ENCODE measurements at places on chromosomes 1 and 21. TPM values are rescaled to one million over a fixed set of nuclear protein-coding genes. Genes with fewer than 3 reads are reported as not detected.

OR4F29 gene
- total RNA-seq: not detected

DNA sequence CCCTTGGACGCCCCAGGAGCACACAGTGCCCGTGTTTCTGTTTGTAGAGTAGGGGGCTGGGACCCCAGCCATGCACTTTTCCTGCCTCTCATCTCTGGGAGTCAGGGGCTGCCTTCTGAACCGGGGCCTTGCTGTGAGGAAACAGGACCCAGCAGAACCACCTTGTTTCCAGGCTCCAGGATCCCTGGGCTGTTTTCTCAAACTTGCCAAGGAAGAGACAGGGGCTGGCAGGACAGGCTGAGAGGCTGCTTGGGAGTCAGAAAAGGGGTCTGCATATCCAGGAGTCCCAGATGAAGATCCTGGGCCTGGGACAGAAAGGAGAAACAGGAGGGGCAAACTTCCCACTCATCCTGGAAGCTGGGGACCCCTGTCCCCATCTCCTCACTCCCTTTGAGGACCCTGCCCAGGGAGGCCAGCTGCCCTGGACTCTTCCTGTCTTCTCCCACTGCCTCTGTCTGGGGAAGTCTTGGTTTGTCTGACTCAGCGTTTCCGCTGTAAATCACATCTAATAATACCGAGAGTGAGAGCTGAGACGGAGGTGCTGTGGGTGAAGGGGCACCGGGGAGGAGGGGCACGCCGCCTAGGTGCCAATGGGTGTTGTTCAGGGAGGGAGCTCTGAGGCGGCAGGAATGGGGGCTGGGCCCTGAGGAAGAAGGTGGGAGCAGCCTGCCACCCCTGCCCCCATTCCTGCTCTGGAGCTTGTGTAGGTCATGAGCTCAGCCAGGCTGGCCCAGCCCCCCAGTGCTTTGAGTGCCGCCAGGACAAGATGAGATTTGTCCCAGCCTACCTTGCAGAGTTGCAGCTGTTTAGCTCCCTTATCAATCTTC is 16.7 kb downstream of the POU3F1 start:
- DNase-seq: no peak

DYNLT5 gene
- not detected for total RNA-seq

- DNase-seq: no peak
Measured at GRCh38 chr1:55970526-55971110, 608.7 kb downstream of the PLPP3 start.

DNA sequence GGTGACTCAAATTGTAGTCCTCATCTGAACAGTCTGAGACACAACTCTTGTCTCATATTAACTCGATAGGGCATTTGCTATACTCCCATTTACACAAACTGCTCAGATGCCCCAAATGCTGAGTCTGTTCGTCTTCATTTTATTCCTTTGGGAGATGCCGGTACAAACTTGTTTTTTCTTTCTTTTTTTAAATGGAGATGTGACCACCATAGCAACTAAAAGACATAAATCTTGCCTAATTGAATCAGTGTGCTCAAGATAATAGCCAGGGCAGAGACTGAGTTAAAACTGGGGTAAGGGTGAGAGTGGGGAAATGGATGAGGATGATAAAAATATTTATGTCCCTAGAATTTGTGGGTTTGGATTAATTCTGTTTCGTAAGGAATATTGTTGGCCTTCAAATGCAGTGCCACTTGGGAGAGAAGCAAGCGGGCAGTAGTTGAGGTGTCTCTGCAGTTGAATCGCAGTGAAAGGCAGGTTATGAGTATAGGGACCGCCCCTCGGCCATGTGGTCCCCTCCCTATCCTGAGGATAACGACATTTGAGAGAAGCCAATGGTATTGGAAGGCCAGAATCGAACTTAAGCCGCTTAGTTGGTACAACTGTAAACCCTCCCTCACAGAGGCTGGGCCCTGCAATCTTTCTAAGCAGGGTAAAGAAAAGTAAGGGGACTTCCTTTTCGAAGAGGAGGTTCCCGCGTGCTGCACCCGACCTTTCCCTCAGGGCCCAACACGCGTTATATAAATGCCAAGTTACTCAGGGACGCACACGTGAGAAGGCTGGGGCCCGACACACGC is 859 bp upstream of the LRRC8B start:
- DNase-seq: no peak

DNA sequence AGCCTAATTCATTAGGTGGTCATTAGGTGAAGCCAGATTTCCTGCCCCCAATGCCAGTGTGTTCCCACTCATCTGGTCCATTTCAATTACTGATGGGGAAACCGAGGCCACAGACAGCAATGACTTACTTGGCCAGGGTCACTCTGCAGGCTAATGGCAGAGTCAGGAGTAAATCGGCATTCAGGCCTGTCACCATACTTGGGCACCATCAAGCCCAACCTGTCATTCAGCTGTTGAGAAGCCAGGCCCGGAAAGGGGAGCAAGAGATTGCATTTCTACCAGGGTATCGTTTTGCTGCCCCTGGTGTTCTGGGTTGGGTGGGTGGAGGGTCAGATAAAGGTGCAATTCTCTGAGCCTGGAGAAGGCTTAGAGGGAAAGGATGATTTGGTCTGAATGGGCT is 8.0 kb upstream of the TMEM61 start:
- DNase-seq: no peak

PFKL gene
- 299 TPM for total RNA-seq

- DNase-seq: peak; percentile 80
Measured at GRCh38 chr1:207752456-207752998, 673 bp downstream of the CD46 start.

- no peak for DNase-seq
Measured at GRCh38 chr1:62870148-62870547, 86.2 kb downstream of the ATG4C start.

DISP1 gene
- 4.7 TPM for total RNA-seq

GRCh38 chr1:39082010-39082799 is 56.1 kb downstream of the NDUFS5 start:
- DNase-seq: no peak

DNA sequence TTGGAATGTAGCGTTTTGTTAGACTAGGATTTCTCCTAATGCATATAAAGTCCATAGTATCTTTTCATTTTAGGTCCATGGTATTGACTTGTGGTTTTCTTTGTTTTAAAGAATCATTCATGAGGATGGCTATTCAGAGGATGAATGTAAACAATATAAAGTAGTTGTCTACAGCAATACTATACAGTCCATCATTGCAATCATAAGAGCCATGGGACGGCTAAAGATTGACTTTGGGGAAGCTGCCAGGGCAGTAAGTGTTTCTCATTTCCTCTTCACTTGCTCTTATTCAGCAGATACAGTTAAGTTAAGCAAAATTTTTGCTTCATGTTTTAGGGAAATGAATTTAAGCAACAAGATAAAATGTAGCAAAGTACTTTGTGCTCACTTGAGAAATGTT is 25.4 kb downstream of the GNAI3 start:
- no peak for DNase-seq

DNA sequence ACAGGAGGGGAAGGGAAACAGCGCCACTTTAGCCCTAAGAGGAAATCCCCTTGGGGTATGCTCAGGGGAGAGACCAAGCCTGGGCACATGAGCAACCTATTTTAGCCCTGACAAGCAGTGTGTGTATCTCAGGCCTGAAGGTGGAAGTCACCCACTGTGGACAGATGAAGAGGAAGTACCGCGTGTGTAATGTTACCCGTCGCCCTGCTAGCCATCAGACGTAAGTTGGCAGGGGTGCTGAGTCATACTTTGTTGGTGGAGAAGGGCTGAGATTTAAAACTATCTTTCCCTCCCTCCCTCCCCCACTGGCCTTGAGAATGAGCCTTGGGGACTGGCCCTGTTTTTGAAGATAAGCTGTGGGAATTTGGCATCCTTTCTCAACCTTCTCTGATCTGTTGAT is 11.2 kb downstream of the AGO1 start:
- DNase-seq: no peak

DNA sequence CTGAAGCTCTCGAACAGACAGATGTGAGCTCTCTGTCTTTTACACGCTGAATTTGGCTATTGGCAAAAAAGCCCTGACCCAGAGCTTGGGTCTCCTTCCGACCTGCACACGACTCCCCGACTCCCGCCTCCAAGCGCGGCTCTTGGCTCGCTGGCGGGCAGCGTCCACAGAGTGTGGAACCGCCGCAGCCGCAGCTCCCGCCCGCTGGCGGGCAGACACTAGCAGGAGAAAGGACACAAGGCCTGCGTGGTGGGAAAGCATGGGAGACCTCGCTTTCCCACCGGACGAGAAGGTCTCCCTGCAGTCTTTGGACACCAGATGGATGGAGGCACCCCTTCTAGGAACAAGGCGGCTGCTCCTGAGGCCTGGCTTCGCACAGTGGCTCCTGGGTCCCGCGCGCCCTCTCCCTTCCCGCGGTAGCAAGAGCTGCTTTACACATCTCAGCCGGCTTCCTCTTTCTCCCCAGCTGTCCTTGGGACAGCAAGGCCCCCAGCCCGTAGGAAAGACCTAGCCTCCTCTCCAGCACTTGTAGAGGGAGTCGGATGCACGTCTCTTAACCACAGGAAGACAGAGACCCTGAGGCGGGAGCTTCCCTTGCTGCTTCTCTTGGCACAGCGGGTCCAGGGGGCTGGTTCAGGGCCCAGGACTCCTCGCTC is 92.1 kb downstream of the PRKAB2 start:
- no peak for DNase-seq

- no peak for DNase-seq
Measured at GRCh38 chr1:21320410-21321108, 30.3 kb upstream of the ECE1 start.

EVA1C gene
- total RNA-seq: 15.3 TPM

- DNase-seq: peak; percentile 73
Measured at GRCh38 chr1:7942214-7942921, 1.7 kb upstream of the TNFRSF9 start.

CACHD1 gene
- total RNA-seq: 1.3 TPM

DNA sequence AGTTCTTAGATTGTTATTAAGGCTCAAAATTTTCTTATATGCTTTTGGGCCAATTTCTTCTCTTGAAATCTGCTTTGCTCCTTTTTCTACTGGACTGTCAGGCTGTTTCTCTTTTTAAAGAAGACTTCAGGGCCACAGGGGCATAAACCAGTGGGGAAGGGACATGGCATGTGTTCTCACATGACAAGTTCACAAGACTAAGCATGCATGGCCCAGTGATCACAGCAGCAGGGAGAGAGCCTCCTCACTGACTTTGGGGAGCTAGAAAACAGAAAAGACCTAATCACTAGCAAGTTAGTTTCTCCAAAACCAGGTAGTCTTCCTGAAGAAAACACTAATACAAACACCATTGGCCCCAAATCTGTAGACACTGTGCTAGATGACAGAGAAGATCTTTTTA is 64.8 kb downstream of the RAB3GAP2 start:
- no peak for DNase-seq

- DNase-seq: no peak
Measured at GRCh38 chr1:161200421-161200991, 1.7 kb upstream of the ADAMTS4 start.

- DNase-seq: no peak
Measured at GRCh38 chr1:167746988-167747655, 25.3 kb downstream of the MPZL1 start.

TMEM51 gene
- total RNA-seq: 26.6 TPM

SLAMF9 gene
- total RNA-seq: not detected

DNA sequence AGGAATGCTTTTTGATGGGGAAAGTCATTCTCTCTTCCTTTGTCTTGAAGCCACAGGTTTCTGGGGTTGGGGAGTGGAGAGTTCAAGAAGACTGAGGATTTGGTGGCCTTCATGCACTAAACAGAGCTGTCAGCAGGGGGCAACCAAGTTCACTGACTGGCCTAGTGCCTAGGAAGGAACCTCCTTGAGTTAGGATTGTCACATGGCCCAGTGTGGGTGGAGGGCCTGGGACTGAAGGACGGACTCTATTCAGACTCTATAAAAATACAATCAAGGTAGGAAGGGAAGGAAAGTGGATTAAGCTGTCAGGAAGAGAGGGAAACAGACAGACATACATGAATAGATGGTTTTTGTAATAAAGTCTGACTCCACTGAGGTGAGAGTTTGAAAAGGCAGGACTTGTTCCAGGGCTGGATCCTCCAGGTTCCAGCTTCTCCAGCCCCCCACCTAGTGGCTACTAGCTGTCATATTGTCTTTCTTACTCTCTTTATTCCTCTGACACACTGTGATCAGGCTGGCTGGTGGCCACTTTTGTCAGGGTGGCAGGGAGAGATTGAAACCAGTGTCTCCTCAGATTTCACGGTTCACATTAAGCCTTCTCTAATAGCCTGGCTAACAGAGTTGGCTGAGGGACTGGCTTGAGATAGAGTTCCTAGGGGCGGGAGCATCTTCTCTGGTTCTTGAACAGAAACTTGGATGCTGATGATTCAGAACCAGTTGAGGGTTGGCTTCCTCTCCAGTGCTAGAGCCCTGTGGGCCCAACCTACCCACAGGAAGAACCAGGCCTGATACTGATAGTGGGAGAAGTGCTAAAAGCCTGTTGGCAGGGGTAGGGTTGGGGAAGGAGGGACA is 4.1 kb upstream of the SH3BGRL3 start:
- DNase-seq: peak; percentile 96

- DNase-seq: peak; percentile 86
Measured at GRCh38 chr21:44303490-44303981, 3.7 kb downstream of the PFKL start.

GRCh38 chr1:38834221-38834782 is 25.3 kb downstream of the RRAGC start:
- DNase-seq: no peak

DNA sequence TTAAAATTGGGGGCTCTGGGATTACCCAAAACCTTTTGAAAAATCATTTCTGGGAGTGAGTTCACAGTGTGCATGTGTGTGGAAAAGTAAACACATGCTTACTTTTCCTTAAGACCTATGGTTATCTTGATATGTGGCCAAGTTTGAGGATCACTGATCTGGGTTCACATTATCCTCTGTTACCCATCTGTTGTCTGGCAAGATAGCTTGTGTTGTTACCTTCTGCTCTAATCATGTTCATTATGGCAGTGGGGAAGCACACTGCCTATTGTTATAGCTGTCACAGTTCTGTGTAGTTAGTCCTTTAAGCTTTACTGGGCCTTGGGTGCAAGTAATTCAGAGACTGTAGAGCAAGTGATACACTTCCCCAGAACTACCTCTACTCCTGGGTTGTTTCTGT is 5.0 kb downstream of the CTBS start:
- DNase-seq: no peak

GRCh38 chr1:203178821-203179666 is 3.4 kb upstream of the MYBPH start:
- DNase-seq: no peak

SELL gene
- total RNA-seq: 0.78 TPM

DNA sequence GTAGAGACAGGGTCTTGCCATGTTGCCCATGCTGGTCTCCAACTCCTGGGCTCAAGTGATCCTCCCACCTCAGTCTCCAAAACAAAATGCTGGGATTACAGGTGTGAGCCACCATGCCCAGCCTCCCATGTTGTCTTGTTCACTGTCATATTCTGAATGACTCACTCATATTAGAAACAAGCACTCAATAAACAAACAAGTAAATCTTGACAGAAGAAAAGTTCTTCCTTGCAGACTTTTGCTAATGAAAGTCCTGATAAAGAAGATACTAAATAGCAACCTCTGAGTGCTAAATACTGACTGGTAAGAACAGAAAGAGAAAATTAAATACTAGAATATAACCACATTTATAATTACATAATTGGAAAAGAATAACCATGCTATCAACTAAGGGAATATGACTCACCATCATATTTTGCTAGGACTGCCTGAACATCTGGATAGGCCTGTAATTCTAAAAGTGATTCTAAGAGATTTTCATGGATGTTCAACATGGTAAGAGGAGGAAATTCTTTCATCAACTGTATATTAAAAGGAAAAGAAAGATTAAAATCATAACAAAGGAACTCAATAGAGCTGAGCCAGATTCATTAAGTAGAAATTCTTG is 37.3 kb downstream of the ST7L start:
- DNase-seq: no peak
